ENCODE measurements at places on chromosomes 6 and 20.

- DNase-seq: peak; percentile 53
Measured at GRCh38 chr6:13486679-13487121, 700 bp downstream of the GFOD1 start.

GRCh38 chr6:17086469-17086868 is 15.4 kb upstream of the STMND1 start:
- peak; percentile 27 for DNase-seq

- DNase-seq: no peak
Measured at GRCh38 chr6:134826889-134827737, 122.8 kb downstream of the ALDH8A1 start.

- no peak for DNase-seq
Measured at GRCh38 chr6:105932440-105932839, 153.7 kb upstream of the PRDM1 start.

- DNase-seq: no peak
Measured at GRCh38 chr20:42074944-42075343, 456.8 kb upstream of the CHD6 start.

- DNase-seq: no peak
Measured at GRCh38 chr20:8272766-8273165, 140.7 kb downstream of the PLCB1 start.

DNA sequence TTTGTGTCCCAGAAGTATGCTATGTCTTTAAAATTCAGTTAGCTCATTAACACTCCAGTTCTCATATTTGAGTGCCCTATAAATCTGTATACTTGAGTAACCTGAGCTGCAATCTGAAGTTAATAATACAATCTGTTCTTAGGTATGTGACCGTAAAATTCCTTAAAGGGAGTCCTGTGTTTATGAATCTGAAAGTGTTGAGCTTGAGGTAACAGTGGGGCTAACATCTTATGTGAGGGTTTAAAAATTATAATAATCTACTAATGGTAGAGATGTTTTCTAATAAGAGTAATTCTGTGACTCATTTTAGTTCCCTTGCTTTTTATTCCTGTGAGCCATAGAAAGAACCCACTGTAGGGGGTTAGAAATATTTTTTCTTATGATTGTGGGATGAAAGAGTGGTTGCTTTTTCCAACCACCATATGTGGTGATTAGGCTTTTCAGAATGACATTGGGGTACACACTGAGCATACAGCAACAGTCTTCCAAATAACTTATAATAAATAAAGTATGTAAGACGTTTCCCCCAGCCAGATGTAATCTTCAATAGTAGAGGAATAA is 121.2 kb downstream of the BCKDHB start:
- DNase-seq: no peak

DNA sequence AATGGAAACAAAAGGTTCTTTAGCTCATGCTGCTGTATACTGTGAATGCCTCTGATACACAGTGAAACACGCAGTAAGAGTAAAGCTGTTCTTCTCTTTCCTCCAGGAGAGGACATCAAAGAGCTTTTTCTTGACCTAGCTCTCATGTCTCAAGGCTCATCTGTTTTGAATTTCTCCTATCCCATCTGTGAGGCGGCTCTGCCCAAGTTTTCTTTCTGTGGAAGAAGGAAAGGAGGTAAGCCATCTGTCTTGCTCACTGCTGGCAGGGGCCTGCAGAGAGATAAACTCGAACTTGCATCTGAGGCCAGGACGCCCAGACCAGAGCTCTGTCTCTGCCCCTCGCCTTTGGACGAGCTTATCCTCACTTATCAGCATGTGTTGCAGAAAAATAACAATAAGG is 37.7 kb downstream of the LY86 start:
- DNase-seq: no peak

DNA sequence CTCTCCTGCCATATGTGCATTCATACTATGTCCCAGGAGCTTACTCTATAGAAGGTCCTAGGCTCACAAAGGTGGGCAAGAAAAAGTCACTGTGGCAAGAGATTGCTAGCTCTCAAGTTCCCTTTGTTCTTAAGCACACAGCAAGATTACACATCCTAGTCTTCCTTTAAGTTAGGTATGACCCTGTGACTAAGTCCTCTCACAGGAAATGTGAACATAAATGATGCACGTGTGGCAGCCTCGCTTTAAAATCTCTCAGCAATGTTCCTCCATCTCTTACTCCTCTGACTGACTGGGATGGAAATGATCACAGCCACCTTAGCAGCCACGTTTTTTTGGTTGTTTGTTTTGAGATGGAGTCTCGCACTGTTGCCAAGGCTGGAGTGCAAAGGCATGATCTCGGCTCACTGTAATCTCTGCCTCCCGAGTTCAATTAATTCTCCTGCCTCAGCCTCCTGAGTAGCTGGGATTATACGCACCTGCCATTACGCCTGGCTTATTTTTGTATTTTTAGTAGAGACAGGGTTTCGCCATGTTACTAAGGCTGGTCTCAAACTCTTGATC is 35.7 kb upstream of the HAO1 start:
- no peak for DNase-seq

DNA sequence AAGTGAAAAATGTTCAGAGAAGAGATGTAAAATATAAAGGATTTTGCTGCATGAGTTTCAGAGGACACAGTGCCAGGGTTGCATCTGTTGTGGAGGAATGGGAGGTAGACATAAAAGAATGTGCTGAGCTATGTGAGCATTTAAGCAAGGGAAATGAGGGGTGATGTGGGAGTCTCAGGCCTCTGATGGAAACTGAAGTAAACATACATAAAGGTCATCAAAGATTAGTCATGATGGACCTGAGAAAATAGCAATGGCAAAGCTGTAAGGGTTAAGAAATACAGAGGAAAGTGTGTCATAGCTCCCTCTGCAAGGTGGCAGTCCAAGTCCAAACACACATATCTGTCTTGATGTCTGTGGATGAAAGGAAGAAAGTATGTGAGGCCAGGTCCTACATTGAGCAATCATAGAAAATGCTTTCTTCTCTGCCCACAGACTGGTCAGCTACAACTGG is 306.6 kb upstream of the ECI2 start:
- no peak for DNase-seq

DNA sequence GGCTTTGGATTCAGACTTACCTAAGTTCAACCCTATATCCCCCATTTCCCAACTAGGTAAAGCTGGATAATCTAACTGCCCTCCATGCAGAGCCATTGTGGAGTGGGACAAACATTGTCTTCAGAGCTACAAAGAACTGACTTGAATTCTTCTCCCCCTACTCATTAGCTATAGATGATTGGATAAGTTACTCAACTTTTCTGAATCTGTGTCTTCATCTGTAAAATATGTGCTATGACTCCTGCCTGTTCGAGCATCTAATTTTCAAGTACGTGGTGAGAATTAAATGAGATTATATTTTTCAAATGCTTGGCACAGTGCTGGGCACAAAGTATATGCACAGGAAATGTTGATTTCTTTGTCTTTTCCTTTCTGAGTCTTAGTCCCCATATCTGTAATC is 240.3 kb upstream of the TCF21 start:
- DNase-seq: no peak

DNA sequence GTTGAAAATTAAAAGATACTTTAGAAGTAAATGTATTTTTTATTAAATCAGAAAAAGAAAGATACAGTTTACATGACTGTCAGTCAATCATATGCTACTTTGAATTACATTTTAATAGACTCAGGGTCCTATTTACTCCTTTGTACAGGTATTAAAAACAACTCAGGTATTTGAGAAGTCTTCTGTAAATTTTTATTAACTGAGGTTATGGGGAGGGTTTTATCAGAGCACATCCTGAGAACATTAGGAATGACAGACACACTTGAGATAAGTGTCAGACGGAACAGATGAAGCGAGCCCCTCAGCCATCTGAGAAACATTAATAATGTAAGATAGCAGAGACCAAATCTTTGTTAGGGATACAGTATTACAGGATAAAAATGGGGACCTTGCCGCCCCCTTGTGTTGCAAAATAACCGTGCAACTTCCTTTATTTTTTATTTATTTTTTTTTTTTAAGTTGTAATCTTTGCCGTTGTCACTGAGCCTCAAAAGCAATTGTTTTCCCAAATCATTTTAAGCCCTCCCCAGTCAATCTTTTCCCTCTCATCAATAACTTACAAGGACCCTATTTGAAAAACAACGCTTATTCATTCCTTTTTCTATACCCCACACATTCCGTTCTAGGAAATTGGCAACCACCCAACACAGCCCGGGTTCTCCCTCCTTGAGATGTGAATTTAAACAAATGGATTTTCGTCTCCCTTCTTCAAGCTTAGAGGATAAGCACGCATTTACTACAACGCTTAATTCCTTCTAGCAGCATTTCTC is 126.7 kb downstream of the BCAS1 start:
- DNase-seq: no peak

GRCh38 chr6:131061041-131061750 is 1.8 kb downstream of the EPB41L2 start:
- no peak for DNase-seq

DNA sequence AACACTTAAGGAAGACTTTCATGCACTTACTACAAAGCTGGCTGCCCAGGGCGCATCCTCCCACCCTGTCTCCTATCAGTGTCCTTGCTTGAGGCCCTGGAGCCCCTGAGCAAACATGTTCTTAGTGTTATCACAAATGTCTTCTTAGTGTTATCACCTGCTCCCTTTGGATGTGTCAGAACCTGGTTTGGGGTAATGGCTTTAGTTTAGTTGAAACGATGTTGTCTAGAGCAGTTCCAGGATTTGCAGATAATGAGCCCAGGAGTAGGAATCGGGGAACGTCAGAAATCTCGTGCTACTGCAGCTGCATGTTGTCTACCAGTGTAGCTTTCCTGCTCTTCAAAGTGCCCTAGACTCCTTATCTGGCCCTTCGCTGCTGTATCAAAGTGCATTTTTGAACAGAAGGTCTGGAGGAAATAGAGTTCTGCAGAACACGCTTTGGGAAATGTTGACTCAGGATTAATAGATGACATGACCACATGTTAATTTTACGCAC is 69.6 kb downstream of the PHACTR2 start:
- no peak for DNase-seq
